ENCODE measurements at places on chromosomes 13 and 19.

GRCh38 chr19:50480281-50481111 is 3.8 kb upstream of the GARIN5A start:
- no peak for DNase-seq

- DNase-seq = no peak
These were observed 29.9 kb downstream of the LAIR2 start for GRCh38 chr19:54532528-54532927.

- peak; percentile 26 for DNase-seq
These were observed 628 bp upstream of the ZNF813 start for GRCh38 chr19:53466726-53467484.

- no peak for DNase-seq
These were observed 95.6 kb downstream of the STOML3 start for GRCh38 chr13:38895075-38895474.

DNA sequence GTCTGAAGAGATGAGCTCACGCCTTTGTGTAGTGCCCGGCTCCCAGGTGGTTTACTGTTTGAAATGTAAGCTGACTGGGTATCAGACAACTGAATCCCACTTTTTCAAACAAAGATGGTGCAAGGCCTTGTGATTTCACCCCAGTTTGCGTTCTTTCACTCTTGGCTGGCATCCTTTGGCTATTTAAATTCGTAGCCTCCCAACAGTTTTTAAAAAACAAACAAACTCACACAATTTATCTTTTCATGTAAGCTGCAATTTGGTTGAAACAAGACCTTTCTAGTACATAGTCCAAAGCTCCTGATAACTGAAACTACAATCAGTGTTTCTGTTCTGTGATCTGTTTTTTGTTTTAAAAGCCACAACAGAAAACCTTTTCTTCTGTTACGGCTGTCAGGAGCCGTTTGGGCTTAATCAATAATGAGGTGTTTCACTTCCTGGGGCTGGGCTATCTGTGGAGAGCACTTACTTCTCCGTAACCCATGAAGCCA is 65.1 kb upstream of the NPAS1 start:
- no peak for DNase-seq

DNA sequence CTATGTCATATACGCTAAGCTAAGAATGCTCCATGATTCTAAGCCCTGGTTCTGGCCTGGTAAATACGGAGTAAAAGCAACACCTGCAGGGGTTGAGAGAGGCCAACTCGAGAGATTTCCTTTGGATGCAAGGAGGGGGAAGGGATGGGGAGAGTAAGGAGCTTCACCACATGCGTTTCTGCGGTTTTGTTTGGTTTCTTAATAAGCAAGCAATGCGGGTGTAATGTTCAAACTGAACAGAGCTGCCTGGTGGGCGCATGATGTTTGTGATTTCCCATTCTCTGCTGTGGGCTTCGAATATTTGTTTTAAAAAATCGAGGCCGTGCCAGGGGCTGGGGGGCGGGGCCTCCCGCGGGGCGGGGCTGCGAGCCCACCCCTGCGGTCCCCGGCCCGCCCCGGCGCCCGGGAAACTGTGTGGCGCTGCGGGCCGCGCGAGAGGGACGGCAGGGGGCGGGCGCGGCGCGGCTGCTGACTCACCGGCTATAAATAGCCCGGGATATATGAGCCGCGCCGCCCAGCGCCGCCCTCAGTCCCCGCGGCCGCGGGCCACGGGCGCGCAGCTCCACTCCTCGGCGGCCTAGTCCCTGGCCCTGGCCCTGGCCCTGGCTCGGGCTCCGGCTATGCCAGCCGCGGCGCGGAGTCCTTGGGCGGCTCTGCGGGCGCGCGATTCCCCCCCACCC is 5.1 kb downstream of the BBC3 start:
- DNase-seq = peak; percentile 93

DNA sequence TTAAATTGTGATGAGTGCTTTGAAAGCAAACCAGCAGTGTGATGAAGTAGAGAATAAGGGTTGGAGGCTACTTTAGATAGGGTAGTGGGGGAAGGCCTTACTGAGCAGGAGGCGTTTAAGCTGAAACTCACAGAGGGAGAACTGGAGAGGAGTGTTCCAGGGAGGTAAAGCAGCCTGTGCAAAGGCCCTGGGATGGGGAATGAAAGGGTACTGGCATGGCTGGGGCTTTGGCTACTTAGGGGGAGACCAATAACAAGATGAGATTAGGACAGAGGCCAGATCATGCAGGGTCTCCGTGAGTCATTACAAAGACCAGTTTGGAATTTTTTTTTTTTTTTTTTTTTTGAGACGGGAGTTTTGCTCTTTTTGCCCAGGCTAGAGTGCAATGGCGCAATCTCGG is 1.1 kb downstream of the PPP5C start:
- DNase-seq = no peak

- DNase-seq = no peak
These were observed 41.6 kb downstream of the TM9SF2 start for GRCh38 chr13:99542788-99543406.

DNA sequence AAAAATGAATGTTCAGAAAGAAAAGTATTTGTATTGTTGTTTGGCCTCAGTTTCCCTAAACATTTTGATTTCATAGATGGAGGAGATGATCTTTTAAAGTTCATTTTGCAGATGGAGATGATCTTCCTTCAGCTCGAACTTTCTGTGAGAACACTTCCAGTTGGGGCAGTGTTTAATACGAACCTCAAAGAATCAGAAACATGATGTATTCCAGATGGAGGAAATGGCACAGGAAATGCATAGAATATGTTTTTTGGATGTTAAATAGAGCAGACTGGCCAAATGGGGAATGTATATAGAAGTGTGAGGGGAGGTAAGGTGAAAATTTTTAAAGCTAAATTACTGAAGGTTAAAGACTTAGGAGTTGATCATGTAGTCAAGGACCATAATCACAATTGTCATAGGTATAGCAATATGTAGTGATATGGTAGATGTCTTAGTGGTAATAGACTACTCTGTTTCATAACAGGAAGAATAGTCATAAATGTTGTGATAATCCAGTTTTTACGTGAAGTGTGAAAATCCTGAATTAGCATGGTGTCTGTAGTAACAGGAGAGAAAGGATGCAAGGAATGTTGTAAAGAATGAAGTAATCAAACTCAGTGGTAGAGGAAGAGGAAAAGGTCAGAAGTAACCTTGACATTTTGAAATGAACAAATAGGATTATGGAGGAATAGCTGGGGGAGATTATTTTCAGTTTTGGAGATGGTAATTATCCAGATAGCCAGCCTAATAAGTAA is 5.1 kb downstream of the RAP2A start:
- no peak for DNase-seq

GRCh38 chr13:66492479-66492878 is 737.7 kb downstream of the PCDH9 start:
- no peak for DNase-seq

- no peak for DNase-seq
These were observed 419.2 kb downstream of the SLITRK6 start for GRCh38 chr13:85379991-85380390.

- DNase-seq = no peak
These were observed 4.0 kb upstream of the ZNF8 start for GRCh38 chr19:58274771-58275201.

- no peak for DNase-seq
These were observed 580.4 kb downstream of the UQCRFS1 start for GRCh38 chr19:28632371-28633080.

DNA sequence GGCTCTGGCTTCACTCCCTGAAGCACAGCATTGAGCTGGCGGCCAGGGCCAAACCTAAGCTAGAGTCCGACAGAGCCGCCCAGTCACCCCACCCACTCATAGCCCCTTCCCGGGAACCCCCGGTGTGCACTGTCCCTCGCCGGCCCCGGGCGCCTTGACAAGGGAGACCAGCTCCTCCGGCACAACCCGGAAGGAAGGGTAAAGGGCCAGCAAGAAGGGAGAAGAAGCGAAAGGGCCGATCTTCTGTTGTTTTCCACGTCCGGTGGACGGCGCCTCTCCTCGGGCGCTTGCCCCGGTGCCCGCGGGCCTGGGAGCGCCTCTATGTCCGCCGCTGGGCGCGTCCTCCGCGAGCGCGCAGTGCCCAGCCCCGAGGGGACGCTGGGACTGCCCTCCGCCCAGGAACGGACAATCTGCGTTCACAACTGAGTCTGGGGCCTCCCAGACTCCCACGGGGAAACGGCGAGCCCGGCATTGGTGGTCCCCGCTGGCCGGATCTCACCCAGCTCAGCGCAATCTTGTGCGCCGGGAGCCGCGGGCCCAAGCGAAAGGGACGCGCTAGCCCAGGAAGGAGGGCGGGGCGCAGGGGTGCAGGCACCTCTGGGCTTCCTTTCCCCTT is 172.5 kb upstream of the MIR17HG start:
- DNase-seq = no peak

DNA sequence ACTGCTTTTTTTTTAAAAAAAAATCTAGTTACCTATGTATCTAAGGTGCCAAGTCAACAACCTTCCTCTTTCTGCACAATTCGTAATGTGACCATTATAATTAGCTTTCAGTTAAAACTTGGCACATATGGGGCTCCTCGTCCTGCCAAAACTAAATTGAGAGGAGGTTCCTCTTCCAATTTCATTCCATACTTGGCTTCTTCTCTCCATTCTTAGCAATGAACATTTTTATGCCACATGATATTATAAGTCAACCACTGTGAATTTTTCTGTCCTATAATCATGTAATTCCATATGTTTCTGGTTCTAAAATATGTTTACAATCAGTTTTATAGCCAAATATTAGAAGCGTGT is 177.0 kb downstream of the DCLK1 start:
- DNase-seq = no peak

DNA sequence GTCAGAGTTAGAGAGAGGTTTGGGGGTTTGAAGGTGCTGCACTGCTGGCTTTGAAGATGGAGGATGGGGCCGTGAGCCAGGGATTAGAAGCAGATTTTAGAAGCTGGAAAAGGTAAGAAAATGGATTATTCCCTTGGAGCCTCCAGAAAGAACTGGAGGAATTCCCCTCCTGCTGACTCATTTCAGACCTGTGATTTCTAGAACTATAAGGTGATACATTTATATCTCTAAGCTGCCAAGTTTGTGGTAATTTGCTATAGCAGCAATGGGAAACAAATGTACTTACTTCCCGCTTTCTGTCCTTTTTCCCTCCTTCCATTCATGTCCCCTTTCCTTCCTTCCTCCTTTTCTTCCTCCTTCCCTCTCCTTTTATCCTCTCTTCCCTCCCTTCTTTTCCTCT is 78.5 kb upstream of the PCDH8 start:
- no peak for DNase-seq

DNA sequence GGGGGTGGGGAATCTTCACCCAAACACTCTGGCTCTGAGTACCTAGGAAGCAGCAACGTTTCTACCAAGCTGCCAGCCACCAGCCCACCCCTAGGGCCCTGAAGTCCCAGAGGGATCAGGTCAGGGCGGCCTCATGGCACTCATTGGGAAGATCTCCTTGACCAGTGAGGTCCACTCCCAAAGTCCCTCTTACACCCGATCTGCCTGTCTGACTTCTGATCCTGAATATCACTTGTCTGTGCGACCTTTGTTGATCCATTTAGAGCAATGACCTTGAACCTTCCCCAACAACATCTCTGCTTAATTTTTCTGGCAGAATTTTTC is 2.1 kb upstream of the GNA15 start:
- no peak for DNase-seq

DNA sequence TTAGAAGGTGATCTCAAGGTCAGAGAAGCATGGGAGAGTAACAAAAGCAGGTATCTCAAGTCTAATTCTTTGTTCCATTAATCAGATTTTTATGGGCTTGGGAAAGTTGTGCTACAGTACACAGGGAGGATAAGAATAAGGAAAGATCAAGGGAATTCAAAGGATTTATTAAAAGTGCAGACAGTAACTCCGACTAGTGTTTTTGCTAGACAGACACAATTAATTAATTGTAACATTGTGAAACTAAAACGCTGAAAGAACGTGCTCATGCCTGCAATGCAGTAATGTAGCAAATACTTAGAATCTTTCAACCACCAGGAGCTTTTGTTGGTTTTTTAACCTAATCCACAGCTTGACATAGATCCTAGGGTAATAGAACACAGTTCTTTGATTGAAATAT is 221.5 kb downstream of the DACH1 start:
- DNase-seq = no peak

DNA sequence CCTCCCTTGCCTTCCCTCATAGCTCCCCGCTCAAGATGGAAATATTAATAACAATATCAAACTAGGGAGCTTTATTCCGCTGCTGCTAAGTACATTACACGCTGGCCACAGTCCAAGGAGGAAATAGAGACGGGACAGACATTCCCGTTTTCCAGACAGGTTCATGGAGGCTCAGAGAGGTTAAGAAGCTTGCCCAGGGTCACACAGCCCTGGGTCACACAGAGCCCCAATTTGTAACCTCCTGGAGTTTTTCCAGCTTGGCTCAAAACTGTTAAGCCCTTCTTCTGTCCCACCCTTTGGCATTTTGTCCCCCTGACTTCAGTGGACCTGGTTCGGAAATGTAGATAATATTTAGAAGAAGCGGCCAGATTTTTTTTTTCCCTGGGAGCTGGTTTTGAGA is 2.0 kb downstream of the BICRA start:
- no peak for DNase-seq

DNA sequence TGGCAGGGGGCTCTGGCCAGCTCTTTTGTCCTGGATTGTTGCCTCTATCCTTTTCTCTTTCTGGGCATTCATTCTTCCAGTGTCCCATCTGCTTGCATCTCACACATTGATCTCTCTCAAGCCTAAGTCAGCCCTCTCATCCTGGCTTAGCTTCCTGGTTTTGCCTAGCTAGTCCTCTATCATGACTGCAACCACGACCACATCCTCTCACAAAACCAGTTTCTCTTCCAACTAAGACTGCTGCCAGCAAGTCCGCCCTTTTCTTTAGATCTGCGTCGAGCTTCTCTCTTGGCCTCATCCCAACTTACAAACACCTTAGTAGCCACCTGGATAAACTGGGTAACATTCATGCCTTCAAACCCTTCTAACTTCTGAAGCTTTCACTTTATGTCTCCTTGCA is 212.2 kb upstream of the HTR2A start:
- DNase-seq = no peak

DNA sequence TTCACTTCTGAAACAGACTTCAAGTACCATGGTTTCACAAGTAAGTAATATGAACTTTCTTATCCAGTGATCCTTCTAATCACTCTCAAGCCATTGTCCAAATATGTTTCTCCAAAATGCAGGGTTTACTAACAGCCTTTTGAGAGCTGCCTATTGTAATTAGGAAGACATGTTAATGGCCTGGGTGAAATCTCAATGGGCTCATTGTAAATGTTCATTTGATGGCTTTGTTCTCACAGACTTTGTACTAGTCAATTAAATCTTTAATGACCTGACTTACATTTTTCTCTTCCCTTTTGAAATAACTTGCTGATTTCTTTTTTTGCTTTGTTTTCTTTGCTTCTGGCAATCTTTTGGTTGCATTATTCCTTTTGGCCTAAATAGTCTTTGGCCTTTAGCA is 444.8 kb downstream of the LIG4 start:
- DNase-seq = no peak

- DNase-seq = no peak
These were observed 206.4 kb upstream of the SPRY2 start for GRCh38 chr13:80547341-80547740.

- no peak for DNase-seq
These were observed 5.0 kb upstream of the GRIN3B start for GRCh38 chr19:995051-995827.

DNA sequence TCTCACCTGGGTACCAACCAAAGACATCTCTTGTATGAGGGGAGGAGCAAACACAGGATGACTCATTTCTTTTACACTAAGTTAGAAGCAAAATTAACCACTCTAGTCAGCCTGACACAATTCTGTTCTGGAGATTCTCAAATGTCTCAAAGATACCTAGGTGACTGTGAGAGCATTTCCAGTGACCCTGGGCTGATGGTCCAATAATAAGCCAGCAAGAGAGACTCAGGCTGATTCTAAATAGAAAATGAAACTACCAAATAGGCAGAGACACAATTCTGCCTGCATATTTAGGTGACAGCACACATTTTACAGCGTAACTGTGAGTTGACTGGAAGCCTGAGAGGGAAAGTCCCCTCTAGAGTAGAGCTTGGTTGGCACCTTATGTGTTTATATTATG is 16.3 kb downstream of the ZNF91 start:
- no peak for DNase-seq
